ENCODE measurements at places on chromosomes 4 and X.

DNA sequence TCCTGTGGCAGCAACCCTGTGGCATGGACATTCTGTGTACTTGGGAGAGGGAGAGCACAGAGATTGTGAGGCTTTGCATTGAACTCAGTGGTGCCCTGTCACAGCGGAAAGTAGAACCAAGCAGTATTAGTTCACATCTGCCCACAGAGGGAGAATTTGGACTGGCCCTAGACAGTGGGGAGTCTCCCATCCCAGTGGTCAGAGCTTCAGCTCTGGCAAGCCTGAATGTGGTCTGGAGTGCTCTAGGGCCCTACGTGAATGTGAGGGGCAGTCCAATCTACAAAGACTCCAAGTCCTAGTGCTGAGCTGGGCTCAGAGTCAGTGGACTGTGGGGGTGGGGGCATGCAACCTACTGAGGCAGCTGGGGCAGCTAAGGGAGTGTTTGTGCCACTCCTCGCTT, 34.8 kb downstream of the ZIC3 start:
- no peak for DNase-seq

DNA sequence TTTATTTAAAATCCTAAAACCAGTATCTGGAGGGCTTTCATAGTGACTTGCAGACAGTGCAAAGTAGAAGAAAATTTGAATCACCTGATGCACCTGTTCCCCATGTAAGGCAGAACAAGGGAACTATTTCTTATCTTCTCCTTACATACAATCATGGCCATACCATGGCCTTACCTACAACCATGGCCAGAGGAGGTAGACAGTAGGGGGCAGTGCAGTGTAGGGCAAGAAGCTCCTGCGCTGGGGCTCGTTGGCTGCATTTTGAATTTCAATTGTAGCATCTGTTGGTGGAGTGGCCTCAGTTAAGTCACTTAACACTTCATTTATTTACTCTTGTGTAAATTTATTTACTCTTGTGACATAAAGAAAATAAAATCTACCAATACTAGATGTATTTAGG, 33.0 kb downstream of the GALNTL6 start:
- no peak for DNase-seq

DNA sequence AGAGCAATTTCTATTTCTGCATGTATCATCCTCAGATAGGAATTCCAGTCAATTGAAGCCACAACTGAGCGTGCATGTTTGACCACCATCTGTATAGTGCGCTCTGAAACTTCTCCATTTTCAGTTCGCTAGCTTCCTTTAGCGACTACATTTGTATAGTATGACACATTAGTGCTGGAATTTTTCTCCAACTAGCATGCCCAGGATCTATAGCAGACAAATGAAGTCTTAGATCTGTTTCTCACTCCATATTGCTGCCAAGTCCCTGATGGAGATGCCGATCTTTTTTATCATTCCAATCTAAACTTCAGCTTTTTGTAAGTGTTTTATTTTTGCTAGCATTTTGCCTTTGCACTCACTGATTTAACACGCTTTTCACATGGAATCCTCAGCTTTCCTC, 774.8 kb upstream of the TENM3 start:
- DNase-seq = no peak

GRCh38 chr4:133394971-133395627, 246.0 kb downstream of the PCDH10 start:
- no peak for DNase-seq

GRCh38 chrX:33194876-33195433, 16.4 kb downstream of the DMD start:
- DNase-seq = no peak

GRCh38 chr4:123043793-123044425, 121.5 kb upstream of the NUDT6 start:
- no peak for DNase-seq

DNA sequence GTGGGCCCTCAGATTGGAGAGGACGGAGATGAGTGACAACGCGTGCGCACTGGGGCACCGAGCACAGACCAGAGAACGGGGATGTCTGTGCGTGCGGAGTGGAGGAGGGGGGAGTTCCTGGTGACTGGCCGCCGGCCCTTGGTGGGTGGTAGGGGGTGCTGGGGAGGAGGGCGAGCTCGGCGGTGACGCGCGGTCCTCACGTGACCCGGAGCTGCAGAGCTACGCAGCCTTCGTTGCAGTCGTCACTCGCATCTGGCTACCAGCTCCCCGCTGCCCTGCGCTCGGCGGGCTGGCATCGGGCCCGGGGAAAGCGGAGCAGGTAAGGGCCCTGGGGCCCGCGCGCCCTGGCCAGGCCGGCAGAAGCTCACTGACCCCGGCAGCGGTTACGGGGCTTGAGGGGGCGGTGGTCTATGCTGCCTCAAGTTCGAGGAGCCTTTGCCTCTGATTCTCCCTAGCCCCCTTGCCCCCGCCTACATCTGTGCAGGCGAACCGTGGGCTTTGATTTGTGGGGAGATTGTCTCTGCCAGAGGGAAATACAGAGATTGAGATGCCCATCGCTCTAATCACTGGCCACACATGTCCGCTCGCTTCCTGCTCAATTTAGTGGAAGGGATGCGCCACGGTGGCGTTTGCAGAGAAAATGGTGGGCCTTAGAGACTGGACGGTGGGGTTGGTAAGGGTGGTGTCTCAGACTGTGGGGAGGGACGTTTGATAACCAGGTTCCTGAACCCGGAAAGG, at the start of gene ARMCX4:
TSS of gene ARMCX4 (plus strand) at position 245 of the 738 bp plus-strand sequence. CDS start 3,134 bp downstream, outside the sequence.
- DNase-seq = no peak

- no peak for DNase-seq
Measured at GRCh38 chr4:188341428-188341827, 202.2 kb downstream of the TRIML1 start.
